ENCODE measurements at places on chromosomes 4 and X.

GRCh38 chr4:53813998-53814397 lies 222.7 kb upstream of the LNX1 start:
- DNase-seq, result peak; percentile 11

DNA sequence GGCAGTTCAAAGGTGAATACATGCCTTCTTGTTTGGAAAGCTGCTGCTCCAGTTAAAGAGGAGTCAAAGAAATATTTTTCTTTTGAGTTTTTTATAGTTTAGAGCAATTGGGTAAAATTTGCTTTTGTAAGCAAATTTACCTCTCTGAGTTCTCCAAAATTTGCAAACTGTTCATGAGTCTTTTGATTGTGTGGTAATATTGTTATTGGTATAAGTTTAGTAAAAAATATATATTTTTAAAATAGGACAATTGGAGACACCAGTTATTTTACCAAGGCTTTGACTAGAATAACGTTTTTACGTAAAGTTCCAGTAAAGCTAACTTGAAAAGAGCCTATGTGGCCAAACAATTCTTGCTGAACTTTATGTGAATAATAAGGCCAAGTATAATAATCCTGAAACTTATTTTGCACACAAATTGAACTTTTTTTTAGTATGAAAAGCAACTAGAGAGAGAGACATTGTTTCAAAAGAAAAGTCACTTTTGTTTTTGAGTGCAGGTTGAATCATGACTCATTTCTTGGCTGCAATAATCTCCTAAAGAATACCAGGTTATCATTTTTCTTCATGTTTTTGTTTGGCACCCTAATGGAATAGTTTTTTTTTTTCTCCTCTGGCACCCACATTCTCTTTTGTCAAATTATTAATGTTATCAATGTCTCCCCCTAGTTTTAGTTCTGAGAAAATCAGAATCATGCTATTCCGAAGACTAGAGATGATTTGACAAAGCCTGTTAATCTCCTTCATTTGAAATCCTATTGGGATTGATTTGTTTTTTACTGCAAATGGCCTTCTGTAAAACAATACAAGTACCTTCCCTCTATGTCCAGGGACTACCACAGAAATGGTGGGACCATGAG lies 57.1 kb downstream of the UGT2B10 start:
- no peak for DNase-seq

DNA sequence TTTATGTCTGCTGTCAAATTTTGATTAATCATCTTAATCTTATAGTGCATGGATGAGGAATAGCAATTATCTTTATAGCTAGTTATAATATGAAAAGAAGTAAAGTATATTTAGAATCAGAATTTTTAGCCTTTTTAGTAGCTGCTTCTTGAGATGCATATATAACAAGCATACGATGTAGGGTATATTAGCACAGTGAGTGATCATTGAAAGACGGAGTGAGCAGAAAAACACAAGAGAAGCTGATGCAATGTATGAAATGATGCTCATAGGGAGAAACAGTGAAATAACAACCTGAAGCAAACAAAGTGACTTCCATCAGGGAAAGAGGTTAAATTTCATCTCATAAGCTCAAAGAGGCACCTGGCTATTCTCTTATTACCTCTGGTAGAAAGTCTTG lies 77.0 kb downstream of the GLRA3 start:
- DNase-seq, result no peak

DNA sequence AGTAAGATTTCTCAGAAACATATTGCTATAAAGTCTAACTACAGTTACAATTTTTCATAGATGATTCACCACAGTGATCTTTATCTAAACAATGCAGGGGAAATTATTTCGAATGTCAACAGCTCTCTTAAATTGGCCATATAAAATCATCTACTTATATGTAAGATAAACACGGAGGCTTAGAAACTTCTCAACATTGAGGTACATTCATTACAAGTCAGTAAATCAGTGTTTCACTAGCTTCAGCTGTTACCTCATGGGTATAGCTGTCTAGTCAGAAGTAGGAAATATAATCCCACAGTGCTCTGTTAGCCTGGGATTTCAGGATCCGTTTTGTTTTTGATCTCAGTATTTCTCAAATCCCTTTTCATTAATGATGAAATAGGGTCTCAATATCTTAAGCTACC lies 43.2 kb downstream of the PCDH7 start:
- peak; percentile 69 for DNase-seq

DNA sequence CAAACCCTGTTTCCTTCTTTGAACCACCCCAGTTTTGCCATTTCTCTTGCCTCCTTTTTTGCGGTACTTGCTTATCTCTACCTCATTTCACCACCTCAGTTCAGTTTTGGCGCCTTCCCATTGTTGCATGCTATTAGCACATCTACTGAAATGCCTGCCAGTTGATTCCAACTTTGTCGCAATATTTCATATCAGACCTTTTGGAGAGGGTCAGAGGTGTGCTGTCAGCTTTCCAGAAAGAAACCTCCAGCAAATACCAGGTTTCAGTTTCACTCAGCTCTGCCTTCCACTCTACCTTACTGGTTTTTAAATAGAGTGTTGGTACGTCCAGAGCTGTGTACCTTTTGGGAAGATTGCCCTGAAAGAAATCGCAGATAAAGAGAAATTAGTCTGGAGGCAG lies 91.9 kb upstream of the CPEB2 start:
- no peak for DNase-seq

DNA sequence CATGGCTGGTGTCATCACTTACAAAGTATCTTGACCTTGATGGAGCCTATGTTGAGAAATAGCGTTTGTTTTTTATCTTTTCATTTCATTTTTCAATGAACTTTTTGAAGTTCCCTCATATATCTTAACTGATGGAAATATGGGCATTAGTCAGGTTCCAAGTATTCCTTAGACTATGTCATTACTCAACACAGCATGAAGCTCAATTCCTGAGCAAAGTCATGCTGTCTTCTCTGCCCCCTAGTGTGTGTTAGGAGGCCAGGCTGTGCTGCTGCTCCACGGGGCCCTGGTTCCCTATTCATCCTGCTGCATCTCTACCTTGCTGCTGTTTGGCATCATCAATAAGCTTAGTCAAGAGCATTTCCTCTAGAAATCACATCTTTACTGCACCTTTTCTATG lies 40.9 kb downstream of the GPR143 start:
- DNase-seq, result peak; percentile 38

DNA sequence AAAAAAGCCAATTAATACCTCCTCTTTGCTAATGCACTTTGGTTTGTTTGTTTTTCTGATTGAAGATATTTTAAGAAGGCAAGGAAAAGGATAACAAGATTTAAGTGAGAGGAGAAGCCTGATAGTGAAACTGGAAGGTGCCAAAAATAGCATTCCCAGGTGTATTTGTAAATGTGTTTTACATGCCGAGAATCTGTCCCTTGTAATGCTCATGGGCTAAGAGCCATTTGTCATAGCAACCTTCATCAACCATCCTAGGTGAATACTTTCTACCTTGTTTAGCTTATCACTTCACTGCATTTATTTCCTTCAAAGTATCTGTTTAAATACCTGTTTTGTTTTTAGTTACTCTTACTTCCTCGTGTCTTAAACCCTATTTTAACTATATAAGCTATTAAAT lies 127.8 kb downstream of the KCTD8 start:
- no peak for DNase-seq

DNA sequence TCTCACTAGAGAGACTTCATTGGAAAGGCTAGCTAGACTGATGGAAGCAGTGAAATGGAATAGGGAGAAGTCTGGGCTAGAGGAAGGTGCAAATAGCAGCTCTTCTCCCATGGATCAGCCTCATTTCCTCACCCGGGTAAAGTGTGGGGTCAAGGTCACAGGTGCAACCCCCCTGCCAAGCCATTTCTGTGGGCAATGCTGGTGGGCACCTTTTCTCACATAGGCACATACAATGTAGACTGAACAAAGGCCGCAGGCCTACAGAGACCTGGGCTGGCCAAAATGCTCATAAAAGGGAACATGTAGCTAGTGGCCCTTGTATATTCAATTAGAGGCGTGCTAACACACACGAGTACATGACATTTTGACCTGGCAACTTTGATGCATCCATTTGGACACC lies 71.5 kb upstream of the EFNB1 start:
- DNase-seq, result no peak

- no peak for DNase-seq
These were observed 335.7 kb upstream of the FSTL5 start for GRCh38 chr4:162499478-162499877.

- peak; percentile 65 for DNase-seq
These were observed 26.4 kb upstream of the TMPRSS11B start for GRCh38 chr4:68271851-68272357.

DNA sequence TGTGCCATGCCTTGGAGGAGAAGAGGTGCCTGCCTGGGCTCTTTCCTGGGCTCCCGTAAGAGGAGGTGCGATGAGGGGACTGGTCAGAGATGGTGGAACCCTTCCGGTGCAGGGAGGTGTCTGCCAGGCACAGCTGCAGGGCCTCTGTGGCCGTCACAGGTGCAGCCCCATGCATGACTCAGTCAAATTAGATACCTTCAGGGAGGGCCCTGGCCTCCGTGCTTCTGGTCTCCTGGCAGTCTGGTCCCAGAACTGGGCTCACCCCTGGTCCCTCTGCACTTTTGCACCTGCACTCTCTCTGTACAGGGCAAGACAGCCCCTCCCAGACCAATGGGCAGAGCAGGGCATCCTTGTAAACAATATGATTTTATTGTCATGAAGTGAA lies 49.9 kb upstream of the LRPAP1 start:
- DNase-seq, result no peak

DNA sequence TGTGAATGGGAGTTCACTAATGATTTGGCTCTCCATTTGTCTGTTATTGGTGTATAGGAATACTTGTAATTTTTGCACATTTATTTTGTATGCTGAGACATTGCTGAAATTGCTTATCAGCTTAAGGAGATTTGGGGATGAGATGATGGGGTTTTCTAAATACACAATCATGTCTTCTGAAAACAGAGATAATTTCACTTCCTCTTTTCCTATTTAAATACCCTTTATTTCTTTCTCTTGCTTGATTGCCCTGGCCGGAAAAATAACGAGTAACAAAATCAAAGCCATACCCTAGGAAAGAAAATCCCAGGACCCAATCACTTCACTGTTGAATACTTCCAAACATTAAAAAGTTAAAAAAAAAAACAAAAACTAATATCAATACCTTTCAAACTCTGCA lies 67.7 kb upstream of the UGT2B4 start:
- DNase-seq, result no peak

- DNase-seq, result peak; percentile 87
These were observed 42.9 kb downstream of the EVC start for GRCh38 chr4:5753766-5754528.

- no peak for DNase-seq
These were observed 77.3 kb downstream of the RPS3A start for GRCh38 chr4:151176685-151177084.

- no peak for DNase-seq
These were observed 22.1 kb upstream of the OPN1LW start for GRCh38 chrX:154121961-154122360.

DNA sequence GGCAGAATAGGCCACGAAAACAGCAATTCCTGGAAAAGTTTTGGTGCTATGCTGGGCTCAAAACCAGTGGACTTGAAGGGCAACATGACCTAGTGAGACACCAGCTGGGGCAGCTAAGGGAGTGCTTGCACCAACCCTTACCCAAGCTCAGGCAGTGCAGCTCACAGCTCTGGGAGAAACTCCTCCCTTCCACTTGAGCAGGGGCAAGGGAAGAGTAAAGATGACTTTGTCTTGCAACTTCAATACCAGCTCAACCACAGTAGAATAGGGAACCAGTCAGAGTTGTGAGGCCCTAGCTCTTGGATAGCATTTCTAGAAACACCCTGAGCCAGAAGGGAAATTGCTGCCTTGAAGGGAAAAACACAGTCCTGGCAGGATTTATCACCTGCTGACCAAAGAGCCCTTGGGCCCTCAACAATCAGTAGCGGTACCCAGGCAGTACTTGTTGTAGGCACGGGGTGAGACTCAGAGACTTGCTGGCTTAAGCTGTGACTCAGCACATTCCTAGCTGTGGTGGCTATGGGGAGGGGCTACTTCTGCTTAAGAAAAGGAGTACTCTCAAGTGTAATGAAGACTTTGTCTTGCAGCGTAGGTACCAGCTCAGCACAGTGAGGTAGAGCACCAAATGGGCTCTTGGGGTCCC lies 19.7 kb upstream of the ABCG2 start:
- DNase-seq, result peak; percentile 87

DNA sequence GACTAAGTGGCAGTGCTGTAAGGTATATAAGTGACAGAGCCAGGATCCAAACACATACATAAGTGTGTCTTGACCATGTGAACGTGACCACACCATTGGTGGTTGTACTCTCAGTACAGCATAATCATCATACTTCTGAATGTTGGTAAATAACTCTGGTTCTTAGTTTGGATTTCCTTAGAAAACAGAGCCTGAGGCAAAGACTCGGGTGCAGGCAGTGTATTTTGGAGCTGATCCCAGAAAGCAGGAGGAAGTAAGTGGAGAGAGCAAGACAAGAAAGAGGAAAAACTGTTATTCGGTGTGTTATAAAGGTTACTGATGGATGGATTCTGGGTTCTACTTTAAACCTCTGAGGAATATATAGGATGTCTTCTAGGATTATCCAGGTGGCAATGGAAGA lies 127.9 kb downstream of the SLC39A8 start:
- peak; percentile 11 for DNase-seq

- no peak for DNase-seq
These were observed 132.2 kb downstream of the KLHL8 start for GRCh38 chr4:87088186-87088585.

- no peak for DNase-seq
These were observed 434.2 kb downstream of the PPARGC1A start for GRCh38 chr4:23455456-23456158.

DNA sequence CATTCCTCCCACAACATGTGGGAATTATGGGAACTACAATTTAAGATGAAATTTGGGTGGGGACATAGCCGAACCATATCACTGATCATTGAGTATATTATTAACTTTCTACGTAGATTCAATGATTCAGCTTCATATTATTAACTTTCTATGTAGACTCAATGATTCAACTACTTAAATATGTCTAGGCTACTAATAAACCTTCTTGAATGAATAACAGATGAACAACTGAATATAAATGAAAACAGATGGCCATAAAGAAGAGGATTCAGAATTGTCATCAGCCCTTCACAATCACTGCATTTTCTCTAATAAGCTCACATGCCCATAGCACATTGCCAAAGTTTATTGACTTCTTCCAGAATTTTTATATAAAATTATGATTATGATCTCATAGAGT lies 57.0 kb downstream of the CEP44 start:
- peak; percentile 57 for DNase-seq

DNA sequence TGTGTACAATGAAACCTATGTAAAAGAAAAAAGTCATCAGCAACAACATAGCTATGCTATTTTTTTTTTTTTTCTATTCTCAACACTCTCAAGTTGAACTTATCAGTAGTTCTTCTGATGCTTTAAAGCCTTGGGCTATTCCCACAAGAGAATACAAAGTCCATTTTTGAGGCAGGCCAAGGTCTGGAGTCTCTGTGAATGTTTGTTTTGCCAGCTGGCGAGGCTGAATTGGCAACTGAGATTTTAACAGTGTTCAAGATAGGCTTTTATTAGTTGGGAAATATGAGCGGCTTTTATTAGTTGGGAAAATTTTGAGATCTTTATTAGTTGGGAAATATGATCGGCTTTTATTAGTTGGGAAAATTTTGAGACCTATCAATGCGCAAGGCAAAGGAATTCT lies 336.6 kb downstream of the SLITRK2 start:
- DNase-seq, result no peak

Data from EH (cell line).